Stimulated activated CD4-positive, alpha-beta T cell treated with anti-CD3 and anti-CD28 coated beads, Interleukin-4, amount 100 ng/mL, for 1 hour (primary cell): ENCODE measurements at places on chromosomes 1 and 21.

GRCh38 chr1:204837440-204838084 lies 33.1 kb upstream of the NFASC start:
- DNase-seq: peak; percentile 6

GRCh38 chr1:226642421-226642820 lies 93.9 kb downstream of the STUM start:
- DNase-seq: no peak

GRCh38 chr1:152325111-152325510 lies at the start of gene FLG:
Gene FLG, minus strand, starts transcription at chr1:152325239. Its CDS starts 9,783 bp downstream, at chr1:152315456.
- no peak for DNase-seq

- no peak for DNase-seq
These were observed 18.9 kb downstream of the NECAP2 start for GRCh38 chr1:16459352-16459925.

- no peak for DNase-seq
These were observed 30.5 kb upstream of the RC3H1 start for GRCh38 chr1:174052621-174053020.

- no peak for DNase-seq
These were observed 7.9 kb downstream of the RNU5D-1 start for GRCh38 chr1:44723064-44723463.

- DNase-seq: peak; percentile 95
These were observed 14.7 kb downstream of the ZBTB7B start for GRCh38 chr1:155017041-155017945.

DNA sequence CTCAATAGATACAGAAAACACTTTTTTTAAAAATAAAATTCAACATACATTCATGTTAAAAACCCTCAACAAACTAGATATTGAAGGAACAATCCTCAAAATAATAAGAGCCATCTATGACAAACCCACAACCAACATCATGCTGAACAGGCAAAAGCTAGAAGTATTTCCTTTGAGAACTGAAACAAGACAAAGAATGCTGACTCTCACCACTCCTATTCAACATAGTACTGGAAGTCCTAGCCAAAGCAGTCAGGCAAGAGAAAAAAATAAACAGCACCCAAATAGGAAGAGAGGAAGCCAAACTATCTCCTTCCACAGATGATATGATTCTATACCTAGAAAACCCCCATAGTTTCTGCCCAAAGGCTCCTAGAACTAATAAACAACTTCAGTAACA lies 46.2 kb upstream of the IVNS1ABP start:
- DNase-seq: no peak

DNA sequence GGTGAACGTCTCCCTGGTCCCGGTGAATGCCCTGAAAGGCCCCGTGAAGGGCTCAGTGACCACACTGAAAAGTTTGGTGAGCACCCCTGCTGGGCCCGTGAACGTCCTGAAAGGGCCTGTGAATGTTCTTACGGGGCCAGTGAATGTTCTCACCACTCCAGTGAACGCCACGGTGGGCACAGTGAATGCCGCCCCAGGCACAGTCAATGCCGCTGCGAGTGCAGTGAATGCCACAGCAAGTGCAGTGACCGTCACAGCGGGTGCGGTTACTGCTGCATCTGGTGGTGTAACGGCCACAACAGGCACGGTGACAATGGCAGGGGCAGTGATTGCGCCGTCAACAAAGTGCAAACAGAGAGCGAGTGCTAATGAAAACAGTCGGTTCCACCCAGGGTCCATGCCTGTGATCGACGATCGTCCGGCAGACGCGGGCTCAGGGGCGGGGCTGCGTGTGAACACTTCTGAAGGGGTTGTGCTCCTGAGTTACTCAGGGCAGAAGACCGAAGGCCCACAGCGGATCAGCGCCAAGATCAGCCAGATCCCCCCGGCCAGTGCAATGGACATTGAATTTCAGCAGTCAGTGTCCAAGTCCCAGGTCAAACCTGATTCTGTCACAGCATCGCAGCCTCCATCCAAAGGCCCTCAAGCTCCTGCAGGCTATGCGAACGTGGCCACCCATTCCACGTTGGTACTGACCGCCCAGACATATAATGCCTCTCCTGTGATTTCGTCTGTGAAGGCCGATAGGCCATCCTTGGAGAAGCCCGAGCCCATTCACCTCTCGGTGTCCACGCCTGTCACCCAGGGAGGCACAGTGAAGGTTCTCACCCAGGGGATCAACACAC lies 41.5 kb downstream of the ZBTB17 start:
- no peak for DNase-seq

GRCh38 chr1:247077213-247077612 lies 1.4 kb downstream of the ZNF670 start:
- DNase-seq: no peak

GRCh38 chr1:155976062-155976912 lies 2.1 kb downstream of the ARHGEF2 start:
- DNase-seq: peak; percentile 61

DNA sequence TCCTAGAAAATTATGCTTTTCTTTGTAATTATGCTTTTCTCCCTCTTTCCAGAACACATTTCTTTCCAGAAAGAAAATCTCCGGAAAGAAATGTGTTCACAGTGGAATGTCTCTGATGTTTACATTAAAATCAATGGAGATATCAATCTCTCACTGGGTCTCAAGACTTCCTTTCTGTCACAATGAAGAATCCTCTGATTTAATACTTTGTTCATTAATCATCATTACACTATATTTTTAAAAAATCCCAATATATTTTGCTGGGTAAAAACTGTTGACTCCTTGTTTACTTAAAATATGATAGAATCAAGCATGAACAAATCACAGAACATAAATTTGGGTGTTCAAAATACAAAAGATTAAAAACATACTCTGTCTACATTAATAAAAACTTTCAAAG lies 26.3 kb upstream of the TGFBR3 start:
- DNase-seq: no peak

- DNase-seq: no peak
These were observed 35.4 kb downstream of the CD34 start for GRCh38 chr1:207875532-207875931.

GRCh38 chr1:100009458-100009857 lies 39.7 kb downstream of the SLC35A3 start:
- no peak for DNase-seq

DNA sequence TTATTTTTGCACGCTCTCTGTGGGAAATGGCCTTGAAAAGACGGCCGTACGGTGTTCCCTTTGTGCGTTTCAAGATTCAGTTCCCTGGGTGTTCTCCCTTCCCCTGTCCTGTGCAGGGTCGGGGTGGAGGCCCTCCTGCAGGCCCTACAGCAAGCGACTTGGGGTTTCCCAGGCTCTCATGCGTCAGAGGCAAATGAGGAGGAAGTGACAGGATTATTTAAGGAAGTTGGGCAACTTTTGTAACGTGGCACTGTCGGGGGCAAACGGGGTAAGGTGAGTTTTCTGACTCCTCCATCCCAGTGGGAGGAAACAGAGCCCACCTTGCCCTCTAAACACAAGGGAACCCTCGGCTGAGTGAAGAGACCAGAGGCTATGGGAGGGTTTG lies 16.1 kb upstream of the AJAP1 start:
- no peak for DNase-seq

- no peak for DNase-seq
These were observed 11.3 kb downstream of the CCDC24 start for GRCh38 chr1:44002606-44003157.

DNA sequence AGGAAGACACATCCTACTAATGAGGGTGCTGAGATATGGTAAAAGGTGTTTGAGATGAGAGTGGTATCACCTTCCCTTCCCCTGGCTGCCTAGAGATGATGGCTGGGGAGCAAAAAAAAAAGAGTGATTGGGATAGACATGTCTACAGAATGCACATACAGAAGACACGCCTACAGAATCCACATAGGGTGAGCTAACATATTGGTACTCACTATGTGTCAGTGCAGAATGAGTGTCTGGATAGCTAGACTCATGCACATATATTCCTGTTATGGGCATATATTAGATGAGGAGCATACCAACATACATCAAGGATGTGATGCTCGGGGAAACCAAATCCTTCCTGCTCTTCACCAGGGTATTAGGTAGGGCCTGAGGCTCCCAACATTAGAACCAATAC lies 16.2 kb downstream of the CD34 start:
- no peak for DNase-seq

DNA sequence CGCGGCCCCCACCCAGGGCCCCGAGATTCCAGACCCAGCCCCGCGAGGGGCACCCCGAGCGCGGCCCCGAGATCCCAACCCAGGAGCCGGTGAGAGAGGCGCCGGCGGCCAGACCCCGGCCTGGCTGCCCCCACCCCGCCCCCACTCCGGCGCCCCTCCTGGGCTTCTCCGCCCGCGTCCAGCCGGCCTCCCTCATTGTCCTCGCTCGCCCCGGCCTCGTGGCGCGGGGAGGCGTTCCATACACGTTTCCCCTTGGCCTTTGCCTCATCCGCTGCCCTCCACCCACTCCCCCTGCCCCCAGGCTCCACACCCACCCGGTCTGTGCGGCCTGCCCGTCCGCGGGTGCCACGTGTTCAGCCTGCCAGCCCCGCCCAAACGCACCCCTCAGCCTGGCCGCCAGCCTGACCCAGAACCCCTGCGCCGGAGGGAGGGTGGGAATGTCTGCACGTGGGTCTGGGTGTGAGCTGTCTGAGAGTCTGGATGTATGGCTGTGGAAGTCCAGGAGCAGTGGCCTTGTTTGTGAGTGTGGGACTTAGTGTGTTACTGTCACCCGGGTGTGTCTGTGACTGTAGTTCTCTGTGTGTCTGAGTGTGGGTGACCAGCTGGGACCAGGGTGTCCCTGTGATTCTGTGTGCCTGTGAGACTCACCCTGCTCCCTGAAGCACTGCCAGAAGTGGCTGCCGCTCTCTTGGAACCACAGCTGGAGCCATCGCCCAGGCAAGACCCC lies 681 bp downstream of the B4GALT2 start:
- DNase-seq: peak; percentile 34

DNA sequence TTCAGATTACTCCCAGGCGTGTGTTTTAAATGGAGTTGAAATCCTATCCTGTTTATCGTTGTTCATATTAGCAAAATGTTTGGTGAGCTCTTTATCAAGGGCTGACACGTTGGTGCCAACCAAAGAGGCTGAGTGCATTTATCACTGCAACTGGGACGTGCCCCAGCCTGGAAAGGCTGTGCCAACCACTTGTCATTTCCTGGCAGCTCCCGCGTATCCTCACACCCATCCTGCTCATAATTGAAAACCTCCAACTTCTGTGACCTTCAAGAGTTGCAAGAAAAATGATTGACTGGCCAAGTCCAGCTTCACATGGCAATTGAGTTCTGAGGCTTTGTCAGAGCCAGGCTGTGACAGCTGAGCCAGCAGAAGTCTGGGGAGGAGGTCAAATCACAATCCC lies 43.7 kb upstream of the KCNA3 start:
- no peak for DNase-seq
